ENCODE measurements at places on chromosomes 5 and 9.

DNA sequence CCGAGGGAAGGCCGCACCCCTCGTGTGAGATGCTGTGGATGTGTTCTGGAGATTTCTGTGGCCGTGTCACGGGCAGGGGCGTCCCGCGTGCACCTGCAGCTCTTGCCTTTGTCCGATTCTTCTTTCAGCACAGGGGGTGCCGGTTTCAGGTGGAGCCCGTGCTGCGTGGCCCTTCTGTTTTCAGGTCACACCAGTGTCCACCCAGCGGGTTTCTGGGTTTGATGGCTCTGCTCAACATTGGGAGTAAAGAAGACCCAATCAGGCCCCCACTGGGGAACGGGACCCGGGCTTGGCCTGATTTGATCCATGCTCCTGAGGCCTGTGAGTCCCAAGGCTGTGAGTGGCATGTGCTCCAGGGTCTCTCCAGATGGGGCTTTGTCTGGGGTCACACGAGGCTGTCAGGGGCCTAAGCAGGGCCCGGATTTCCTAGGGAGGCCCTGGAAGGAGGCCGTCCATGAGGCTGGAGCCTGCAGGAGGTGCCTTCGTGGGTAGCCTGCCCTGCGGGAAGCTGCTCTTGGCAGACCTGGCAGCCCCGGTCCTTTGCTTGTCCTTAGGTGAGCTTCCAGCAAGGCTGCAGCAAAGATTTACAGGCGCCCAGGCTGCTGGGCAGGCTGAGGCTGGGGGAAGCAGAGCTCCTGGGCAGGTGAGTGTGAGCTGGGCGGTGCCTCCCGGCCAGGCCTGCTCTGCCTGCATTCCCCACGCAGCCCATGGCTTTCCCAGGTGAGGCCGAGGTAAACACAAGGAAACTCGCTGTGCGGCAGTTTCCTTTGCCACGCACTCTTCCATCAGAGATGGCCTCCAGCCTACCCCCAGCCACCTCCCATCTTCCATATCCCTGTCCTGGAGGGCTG, 12.8 kb downstream of the MRPL36 start:
- H3K27ac ChIP-seq, result no peak overlapping the region
- no peak for DNase-seq
- no peaks in the 10 kb centered on the region for H3K27me3 ChIP-seq
- H3K36me3 ChIP-seq, result no peaks in the 10 kb centered on the region
- H3K4me3 ChIP-seq, result no peak overlapping the region

DNA sequence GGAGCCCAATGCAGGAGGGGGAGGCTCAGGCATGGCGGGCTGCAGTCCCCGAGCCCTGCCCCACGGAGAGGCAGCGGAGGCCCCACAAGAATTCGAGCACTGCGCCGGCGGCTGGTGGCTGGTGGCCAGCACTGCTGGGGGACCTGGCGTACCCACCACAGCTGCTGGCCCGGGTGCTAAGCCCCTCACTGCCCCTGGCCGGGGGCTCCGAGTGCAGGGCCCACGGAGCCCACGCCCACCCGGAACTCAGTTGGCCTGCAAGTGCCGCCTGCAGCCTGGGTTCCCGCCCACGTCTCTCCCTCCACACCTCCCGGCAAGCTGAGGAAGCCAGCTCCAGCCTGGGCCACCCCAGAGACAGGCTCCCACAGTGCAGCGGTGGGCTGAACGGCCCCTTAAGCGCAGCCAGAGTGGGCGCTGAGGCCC, 780.3 kb downstream of the DTWD2 start:
- no peaks in the 10 kb centered on the region for H3K27me3 ChIP-seq
- no peaks in the 10 kb centered on the region for H3K4me1 ChIP-seq

GRCh38 chr5:130141659-130142320, 237.5 kb downstream of the CHSY3 start:
- no peak overlapping the region for H3K27ac ChIP-seq
- H3K4me3 ChIP-seq, result no peak overlapping the region
- no peak for DNase-seq
- H3K4me1 ChIP-seq, result no peaks in the 10 kb centered on the region
- H3K36me3 ChIP-seq, result no peaks in the 10 kb centered on the region

- no peak overlapping the region for H3K27ac ChIP-seq
- no peaks in the 10 kb centered on the region for H3K36me3 ChIP-seq
- no peak for DNase-seq
- H3K4me3 ChIP-seq, result no peak overlapping the region
- H3K27me3 ChIP-seq, result no peaks in the 10 kb centered on the region
- no peaks in the 10 kb centered on the region for H3K4me1 ChIP-seq
These were observed 137.1 kb upstream of the TMEM161B start for GRCh38 chr5:88405783-88406182.

DNA sequence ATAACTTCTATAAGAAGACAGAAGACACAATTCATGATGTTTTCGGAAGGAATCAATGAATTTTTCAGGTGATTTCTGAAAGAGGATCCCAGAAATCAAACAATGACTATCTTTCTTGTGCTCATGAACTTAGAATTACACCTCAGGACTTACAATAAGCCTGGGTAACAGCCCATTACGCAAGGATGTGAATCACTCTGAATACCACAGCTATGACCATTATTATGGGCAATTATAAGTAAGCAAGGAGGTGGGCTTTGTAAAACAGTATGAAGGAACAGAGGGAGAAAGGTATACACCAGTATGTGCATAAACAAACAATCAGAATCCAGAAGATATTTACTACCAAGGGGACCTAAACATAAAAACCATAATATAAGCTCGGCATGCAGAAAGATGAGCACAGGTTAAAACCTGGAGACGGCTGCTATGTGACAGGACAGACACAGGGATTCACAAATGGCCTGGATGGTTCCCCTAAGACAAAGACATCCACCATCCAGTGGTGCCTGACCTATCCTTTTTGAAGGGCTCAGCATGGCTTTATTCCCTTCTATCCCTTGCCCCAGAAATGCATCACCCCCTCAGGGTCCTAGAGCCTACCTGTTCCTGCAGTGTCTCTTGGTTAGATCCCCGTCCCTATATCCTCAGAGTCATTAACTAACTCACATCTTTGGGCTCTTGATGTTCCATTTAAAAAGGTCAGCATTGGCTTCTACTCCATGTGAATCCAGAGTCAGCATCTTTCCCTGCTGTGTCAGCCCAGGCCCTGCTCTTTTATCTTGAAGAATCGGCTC, 21.8 kb upstream of the PPP2CA start:
- peaks cover 4% of the 10 kb centered on the region for H3K4me1 ChIP-seq
- H3K27ac ChIP-seq, result no peak overlapping the region
- no peak for DNase-seq
- H3K4me3 ChIP-seq, result no peak overlapping the region

- DNase-seq, result no peak
- no peaks in the 10 kb centered on the region for H3K36me3 ChIP-seq
- H3K27me3 ChIP-seq, result no peaks in the 10 kb centered on the region
- no peaks in the 10 kb centered on the region for H3K4me1 ChIP-seq
- no peak overlapping the region for H3K4me3 ChIP-seq
These were observed 605.4 kb downstream of the TLE1 start for GRCh38 chr9:81083854-81084512.

DNA sequence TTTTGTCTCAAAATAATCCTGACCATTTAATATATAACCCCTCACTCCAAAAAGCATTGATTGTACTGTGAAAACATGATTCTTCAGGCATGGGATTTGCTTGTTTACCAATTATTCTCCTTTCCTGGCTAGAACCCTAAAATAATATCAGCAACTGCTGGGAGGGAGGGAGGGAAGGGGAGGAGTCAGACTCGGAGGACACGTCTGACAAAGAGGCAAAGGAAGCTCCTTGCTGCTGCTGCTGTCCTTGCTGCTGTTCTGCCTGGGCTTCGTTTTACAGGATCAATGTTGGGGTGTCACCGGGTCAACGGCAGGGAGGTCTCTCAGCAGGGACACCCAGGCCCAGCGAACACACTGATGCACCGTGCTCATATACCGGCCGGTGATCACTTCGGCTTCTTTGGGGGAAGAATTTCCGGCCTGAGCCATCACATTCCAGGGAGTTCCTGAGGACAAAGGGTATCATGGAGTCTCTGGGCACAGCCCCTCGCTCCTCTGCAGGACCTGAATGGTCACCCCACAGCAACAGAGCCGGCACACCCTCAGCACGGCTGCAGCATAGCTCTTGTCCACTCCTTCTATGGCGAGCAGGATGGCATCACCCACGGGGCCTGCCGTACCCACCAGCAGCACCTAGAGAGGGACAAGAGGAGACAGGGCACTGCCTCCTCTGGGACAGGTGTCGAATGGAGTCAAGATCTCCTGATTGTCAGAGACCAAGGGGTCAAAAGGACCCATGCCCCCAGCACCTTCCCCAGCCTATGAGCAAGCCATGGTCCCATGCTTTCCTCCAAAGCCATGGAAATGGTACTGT, 27.9 kb downstream of the MED10 start:
- no peak for DNase-seq
- no peak overlapping the region for H3K4me3 ChIP-seq
- H3K27me3 ChIP-seq, result no peaks in the 10 kb centered on the region
- H3K27ac ChIP-seq, result no peak overlapping the region
- no peaks in the 10 kb centered on the region for H3K4me1 ChIP-seq
- H3K36me3 ChIP-seq, result no peaks in the 10 kb centered on the region
